ENCODE measurements at places on chromosomes 4 and X. TPM values are rescaled to one million over a fixed set of nuclear protein-coding genes. Genes with fewer than 3 reads are reported as not detected.

The MAGEA12 gene
- 5.5 TPM for total RNA-seq

The BTC gene
- 1.1 TPM for total RNA-seq

The ATP6AP1 gene
- total RNA-seq, result 60.2 TPM

The ZNF185 gene
- total RNA-seq, result 0.62 TPM

The UGT2B10 gene
- total RNA-seq, result not detected

The GUCY1A1 gene
- 3.1 TPM for total RNA-seq

The GAR1 gene
- 4.1 TPM for total RNA-seq

The HHIP gene
- total RNA-seq, result 0.16 TPM

The MSANTD1 gene
- 1.3 TPM for total RNA-seq

The ANOS1 gene
- 6.6 TPM for total RNA-seq

The FAM241A gene
- total RNA-seq, result 2.3 TPM

Measured in H4 (cell line).